Stimulated activated CD4-positive, alpha-beta T cell treated with anti-CD3 and anti-CD28 coated beads, Interleukin-4, amount 100 ng/mL, for 4 hours (primary cell): ENCODE measurements at places on chromosomes 16 and 17.

DNA sequence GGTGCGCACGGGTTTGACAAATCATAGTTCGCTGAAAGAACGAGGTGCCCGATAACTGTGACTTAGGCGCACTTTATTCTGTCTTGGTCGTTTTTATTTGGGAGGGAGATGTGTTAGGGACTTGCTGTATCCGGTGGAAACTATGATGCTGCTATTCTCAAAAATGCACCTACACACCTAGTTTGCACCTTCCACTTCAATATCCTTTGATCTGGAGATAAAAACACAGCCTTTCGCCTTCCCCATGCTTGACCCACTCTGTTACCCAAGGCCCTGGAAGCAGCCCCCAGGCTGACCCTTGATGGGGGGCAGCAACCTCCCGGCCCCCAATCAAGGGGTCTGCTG, 15.0 kb upstream of the FOXF1 start:
- no peak for DNase-seq

DNA sequence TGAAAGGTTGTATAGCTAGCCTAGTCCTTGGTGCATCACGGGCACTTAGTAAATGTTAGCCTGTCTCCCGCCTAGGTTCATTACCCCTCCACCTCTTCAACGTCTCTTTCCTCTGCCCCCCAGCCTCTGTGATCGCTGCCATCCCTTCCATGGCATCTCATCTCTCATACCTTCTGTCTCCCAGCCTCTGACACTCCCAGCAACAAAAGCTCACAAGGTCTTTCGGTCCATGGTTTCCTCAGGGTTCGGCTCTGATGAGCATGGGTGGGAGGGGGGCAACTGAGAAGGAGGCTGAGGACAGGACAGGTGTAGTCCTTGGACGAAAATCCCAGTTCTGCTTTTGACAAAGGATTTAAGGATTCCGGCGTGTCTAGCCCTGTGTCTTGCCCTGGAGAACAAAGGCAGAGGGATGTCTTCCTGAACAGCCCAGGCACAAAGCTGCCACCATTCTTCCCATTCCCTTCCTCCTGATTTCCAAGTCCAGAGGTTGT, 16.7 kb downstream of the CCR7 start:
- DNase-seq: no peak

GRCh38 chr16:21526923-21527807, 72.2 kb upstream of the METTL9 start:
- DNase-seq: no peak

DNA sequence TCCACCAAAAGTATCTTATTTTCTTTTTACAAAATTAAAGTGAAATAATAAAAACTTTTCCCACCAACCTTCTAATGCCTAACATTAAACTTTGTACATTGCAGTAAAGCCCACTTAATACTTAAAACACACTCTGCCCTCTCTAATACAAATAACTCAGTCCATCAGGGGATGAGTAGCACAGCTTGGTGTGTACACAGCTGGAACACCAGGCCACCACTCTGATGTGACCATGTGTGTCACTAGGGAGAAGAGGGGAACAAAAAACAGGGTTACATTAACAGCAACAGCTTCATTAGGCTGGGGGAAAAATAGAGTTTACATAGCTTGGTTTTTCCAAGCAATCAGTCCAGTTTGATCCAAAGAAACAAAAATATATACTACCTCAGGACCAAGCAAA, 295.0 kb downstream of the CEP112 start:
- DNase-seq: no peak

- DNase-seq: peak; percentile 63
Observed at GRCh38 chr17:50117202-50118051, 12.5 kb downstream of the SAMD14 start.
